SHP77 treated with DMSO at 0.1 percent for 48 hours (cell line): ENCODE measurements at places on chromosomes 3 and 15.

DNA sequence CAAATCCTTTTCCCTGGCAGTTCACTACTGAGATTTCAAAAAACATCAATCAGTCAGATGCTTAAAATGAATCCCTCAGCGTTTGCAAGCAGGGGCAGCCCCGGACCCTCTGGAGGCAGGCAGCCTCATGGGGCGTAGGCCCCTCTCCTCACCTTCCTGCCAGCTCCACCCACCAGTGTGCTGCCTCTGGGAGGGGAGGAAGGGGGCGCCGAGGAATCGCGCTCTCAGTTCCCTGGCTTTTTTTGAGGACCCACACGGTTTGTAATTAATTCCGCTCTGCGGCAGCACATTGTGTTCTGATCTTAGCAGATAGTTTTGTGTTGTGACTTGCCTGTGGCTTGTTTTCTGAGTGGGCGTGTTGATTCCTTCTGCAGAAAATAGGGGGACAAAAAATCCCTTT lies 159.9 kb downstream of the KLF13 start:
- DNase-seq = no peak

DNA sequence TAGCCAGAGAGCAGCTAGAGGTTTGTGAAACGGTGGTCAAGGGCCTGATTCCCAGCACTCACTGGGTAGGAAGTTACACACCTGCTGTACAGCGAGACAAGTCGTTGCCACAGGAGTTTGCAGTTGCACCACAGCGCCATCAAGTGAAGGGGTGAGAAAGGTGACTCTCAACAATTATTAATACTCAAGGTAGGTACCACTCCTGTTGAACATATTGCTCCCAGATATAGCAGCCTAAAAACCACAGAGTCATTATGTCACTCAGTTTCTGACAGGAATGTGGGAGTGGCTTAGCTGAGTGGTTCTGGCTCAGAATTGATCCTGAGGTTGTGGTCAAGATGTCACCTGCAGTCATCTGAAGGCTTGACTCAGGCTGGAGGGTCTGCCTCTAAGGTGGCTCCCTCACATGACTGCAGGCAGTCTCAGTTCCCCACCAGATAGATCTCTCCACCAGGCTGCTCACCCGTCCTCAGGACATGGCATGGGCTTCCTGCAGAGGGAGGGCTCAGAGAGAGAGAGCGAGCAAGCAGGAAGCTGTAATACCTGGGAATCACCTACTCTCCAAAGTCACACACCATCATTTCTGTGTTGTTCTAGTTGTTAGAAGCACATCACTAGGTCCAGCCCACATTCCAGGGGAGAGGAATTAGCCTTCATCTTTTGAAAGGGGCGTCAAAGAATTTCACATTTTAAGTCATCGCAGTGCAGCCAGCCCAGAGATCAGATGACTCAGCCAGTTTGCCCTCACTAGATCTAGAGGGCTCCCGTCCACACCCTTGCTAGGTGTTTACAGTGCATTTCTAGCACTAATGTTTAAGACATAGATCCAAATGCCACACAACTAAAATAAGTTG lies 17.0 kb upstream of the ANO10 start:
- peak; percentile 10 for DNase-seq

DNA sequence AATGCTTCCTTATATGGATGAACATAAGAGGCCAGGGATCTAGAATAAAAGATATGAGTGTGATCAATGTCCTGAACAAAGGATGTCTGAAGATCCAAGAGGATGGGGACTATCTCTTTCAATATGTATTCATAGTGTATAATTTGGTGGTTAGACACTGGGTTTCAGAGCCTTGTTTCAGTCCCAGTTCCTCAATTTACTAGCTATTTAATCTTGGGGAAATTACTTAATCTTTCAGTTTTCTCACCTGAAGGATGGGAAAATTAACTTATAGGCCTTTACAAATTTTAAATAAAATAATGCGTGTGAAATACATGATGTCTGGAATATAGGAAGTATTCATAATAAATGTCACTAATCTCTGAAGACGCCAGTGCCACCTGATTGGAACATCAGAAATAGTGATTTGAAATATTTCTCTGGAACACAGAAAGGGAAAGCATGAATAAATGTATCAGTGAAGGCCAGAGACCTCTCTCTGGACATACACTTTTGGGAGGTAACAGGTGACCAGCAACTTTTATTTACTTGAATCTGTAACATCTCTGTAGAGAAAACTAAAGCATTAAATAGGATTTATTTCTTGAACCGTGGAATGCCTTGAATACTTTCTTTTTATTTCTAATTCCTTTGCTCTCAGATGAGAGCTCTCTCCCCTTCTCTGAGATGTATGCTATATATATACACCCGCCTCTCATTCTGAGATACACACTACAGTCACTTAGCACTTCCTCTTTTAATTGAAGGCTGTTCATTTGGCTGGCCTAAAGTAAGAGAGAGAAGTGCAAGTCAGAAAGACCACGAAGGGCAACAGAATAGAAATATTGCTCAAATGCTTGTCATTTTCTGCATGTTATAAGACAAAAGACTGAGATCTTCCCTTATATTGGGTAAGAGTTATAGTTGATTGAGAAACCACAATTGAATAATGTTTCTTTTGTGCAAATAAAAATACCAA lies 407.1 kb downstream of the LSAMP start:
- DNase-seq = no peak

DNA sequence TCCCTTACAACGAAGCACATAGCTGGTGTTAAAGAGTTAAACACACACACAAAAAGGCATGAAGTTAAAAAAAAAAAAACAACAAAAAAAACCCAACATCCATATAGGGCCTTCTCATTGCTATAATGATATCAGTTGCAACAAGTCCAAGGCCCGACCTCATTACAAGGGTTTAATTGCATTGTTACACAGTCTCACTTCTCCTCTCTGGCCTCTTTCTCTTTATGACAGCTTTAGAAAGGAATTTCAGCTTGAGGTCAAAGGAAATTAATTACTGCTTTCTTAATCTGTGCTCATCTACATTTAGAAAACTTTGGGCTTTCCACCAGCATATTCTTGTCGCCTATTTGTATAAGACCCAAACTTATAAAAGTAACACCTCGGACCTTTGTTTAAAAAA lies 342.1 kb downstream of the NR2F2 start:
- no peak for DNase-seq

DNA sequence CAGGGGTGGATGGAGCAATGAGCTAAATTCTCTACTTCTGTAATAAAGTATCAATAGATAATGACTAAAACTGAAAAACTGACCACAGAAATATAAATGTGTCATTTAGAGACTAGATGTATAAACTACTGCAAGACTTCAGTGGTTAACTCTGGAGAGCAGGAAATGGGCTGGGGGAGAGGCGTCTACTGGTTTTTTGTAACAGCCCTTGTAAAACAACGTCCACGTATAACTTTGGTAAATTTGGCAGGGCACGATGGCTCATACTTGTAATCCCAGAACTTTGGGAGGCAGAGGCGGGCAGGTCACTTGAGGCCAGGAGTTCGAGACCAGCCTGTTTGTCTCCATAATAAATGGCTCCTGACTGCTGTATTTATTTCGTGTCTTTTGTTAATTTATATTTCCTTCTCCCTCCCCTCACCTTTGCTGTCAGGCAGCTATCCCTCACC lies 12.5 kb downstream of the RAB27A start:
- no peak for DNase-seq

DNA sequence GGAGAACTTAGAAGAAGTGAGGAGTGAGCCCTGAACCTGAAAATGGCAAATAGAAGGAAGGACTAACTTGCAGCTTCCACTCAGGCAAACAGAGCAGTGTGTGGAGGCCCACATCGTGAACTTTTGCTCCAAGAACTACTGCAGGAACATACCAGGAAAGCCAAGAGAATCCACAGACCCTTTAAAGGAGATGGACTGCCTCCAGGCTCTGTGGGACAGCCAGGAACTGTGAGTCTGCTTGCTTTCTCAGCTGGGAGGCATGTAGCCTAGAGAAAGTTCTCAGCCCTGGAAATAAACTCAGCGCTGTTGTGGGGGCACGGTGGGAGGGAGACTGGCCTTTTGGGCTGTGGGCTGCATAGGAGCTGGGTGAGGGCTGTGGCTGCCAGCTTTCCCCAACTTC lies 93.0 kb downstream of the SNRK start:
- DNase-seq = no peak

DNA sequence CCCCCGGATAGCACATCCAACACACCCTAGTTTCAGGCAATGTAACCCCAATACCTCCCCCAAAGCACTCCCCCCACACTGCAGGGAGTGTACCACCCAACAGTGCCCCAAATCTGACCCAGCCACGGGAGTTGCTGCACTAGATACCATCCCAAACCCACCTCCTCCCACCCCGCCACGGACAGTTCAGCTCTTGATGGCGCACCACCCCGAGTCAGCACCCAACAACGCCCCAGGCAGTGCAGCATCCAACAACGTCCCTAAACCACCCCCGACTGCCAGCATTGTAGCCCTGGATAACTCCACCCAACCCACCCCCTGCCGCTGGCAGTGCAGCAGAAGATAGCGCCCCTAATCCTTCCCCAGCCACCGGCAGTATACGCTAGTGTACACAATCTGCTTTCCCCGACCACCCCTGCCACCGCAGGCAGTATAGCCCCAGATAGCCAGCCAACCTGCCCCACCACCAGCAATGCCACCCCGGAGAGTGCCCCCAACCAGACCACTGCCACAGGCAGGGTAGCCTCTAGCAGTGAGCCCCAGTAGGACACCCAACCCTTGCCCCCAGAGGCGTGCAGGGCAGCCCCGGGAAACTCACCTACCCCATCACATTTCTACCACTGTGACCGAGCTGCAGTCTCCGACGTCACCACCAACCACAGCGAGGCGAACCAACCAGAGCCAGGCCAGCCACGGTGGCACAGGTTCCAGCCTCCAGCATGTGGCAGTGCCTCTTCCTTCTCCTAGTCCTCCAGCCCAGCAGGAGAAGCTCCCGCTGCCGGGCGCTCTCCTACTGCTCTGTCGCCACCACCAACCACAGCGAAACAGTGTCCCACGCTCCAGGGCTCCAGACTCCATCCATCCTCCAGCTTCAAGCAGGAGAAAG lies 178.1 kb downstream of the POTEB3 start:
- DNase-seq = no peak

DNA sequence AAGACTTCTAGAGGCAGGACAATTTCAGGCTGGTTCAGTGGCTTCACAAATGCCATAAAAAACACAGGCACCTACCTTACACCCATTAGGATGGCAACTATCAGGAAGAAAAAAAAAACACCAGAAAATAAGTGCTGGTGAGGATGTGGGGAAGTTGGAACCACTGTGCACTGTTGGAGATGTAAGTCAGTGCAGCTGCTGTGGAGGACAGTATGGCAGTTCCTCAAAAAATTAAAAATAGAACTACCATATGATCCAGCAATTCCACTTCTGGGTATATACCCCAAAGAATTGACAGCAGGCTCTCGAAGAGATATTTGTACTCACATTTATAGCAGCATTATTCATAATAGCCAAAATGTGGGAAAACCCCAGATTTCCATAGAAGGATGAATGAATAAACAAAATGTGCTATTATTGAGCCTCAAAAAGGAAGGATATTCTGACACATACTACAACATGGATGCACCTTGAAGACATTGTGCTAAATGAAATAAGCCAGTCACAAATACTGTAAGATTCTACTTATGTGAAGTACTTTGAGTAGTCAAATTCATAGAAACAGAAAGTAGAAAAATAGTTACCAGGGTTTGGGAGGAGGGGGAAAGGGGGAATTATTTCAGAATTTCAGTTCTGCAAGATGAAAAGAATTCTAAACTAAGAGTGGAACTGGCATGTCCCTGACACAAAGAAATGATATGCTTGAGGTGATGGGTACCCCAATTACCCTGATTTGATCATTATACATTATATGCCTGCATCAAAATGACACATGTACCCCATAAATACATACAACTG lies 40.9 kb downstream of the NR1D2 start:
- DNase-seq = no peak

GRCh38 chr15:80619680-80620079 lies 75.4 kb upstream of the ABHD17C start:
- DNase-seq = no peak

GRCh38 chr3:121295452-121295851 lies 250.3 kb downstream of the POLQ start:
- no peak for DNase-seq

DNA sequence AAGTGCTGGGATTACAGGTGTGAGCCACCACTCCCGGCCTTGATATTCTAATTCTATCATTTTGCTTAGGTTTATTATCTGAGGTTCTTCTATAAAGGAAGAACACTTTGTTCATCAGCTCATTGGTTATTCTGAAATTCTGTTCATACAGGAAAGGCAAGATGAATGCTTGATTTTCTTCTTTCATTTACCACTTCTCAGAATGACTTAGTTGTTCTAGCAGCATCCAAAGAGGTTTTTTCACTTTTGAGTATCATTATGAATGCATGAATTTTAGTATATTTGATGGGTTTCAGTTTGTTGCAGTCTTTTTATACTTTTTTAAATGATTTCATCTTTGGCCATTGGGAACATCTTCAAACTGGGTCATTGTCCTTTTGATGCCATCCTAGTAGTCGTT lies 51.8 kb downstream of the RNF111 start:
- DNase-seq = no peak

- DNase-seq = no peak
These were observed 1041.1 kb upstream of the GBE1 start for GRCh38 chr3:82802501-82802900.

DNA sequence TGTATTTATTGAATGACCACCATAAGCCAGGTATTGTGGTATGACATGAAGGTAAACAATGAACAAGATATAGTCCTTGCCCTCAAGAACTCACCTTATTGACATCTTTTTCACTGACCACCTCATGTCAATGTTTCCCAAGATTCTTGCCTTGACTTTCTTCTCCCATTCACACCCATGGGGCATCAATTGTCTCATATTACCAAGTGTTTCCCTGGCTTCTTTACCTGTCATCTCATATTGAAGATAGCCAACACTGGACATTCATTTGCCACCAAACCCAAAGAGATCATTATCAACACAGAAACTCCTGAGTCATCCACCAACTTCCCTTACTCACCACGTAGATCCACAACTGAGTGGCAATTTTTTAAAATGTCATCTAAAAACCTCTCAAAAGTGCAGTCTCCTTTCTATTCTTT lies 2.2 kb downstream of the EFHB start:
- no peak for DNase-seq

DNA sequence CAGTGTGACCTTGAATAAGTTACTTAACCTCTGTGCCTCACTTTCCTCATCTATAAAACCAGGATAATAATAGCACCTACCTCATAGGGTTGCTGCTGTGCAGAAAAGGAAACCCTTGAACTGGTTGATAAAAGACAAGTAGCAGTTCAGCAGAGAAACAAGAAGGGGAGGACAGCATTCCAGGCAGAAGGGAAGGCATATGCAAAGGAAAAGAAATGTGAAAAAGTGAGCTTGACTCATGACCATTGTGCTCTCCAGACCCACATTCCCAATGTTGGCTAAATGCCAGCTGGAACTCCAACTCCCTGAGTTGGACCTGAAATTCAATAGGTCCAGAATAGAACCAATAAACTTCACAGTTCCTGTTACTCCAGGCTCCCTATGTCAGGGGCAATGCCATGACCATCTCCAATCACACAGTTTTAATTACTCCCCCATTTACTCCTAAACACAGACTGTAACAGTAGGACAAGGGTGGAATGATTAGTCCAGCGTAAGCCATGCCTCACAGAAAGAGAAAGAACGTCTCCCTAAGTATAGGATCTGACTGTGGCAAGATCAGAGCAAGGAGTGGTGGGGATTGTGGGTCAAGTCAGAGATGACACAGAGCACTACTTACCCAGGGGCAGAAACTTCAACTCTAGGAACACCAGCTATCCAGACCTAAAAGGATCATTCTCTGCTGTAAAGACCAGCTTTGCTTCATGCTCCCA lies 26.9 kb downstream of the PRKAR2A start:
- no peak for DNase-seq
